CD14-positive monocyte (primary cell): ENCODE measurements at places on chromosomes 1 and 21.
A peak's percentile ranks its signal among the peaks of the same experiment; 100 is the strongest.

GRCh38 chr1:67584938-67585337 lies 100.1 kb upstream of the GADD45A start:
- no peak for DNase-seq

DNA sequence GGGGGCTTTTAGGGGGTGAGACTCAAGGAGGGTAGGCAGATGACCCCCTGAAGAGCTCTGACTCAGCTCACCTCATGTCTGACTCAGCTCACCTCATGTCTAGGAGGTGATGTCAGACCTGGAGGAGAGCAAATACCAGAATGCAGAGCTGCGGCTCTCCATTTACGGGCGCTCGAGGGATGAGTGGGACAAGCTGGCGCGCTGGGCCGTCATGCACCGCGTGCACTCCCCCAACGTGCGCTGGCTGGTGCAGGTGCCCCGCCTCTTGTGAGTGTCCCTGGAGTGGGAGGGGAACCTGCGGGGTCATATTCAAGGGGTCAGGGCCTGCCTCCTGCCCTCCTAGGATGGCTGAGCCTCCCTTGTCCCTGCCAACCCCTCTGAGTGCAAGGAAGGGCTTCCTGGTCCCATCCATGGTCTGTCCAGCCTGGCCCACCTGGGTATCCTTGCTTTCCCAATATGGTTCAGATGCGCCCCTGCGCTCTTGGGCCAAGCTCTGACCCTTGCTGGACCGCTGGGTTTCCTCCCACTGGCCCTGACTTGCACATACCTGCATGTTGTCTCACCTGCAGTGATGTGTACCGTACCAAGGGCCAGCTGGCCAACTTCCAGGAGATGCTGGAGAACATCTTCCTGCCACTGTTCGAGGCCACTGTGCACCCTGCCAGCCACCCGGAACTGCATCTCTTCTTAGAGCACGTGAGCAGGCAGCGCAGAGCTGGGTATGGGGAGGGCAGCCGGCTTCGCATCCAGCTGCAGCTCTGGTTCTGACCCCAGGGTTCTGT lies 9.1 kb downstream of the AMPD2 start:
- no peak for DNase-seq

DNA sequence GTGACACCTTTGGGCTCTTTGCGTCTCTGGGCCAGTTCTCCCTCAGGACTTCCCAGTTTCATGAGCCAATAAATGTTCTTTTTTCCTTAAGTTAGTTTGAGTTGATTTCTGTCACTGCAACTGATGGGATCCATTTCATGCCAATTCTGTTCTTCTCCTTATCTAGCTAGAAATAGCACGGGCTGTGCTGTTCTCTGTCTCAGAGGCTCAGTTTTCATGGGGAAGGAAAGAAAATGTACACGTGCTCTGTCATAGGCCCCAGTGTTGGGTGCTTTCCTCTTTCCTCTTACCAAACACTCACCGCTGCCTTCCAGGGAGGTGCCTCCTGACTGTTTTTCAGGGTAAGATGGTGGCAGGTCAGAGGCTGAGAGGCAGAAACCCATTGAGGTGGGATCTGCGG lies 43.2 kb upstream of the ACTL8 start:
- DNase-seq: no peak

GRCh38 chr1:108742253-108742652 lies 4.2 kb upstream of the STXBP3 start:
- no peak for DNase-seq

DNA sequence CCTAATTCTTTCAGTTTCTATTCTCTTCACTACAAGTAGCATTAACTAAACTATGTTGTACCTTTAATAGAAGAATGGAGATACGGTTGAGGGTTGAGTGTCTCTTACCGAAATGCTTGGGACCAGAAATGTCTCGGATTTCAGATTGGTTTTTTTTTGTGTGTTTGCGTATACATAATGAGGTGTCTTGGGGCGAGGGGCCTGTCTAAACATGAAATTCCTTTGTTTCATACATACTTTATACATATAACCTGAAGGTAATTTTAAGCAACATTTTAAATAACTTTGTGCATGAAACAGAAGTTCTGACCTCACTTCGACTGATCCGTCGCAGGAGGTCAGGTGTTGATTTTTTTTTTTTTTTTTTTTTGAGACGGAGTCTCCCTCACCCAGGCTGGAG lies 36.3 kb upstream of the MYOCOS start:
- DNase-seq: no peak

DNA sequence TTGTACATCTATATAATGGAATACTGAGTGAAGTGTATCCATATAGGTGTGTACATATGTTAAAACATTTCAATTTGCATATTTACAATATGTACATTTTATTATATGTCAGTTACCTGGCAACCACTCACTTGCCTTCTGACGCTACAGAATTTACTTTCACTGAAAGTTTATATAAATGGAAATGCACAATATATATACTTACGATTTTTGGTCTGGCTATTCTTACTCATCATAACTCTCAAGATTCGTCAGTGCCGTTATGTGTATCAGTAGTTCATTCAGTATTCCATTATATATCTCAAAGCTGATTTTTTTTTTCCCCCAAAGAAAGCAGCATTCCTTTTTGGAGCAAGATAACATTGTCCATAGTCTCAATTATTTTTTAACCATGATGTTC lies 138.2 kb downstream of the PCBP3 start:
- no peak for DNase-seq

- DNase-seq: no peak
These were observed 5.2 kb downstream of the TRNP1 start for GRCh38 chr1:26998429-26999300.

DNA sequence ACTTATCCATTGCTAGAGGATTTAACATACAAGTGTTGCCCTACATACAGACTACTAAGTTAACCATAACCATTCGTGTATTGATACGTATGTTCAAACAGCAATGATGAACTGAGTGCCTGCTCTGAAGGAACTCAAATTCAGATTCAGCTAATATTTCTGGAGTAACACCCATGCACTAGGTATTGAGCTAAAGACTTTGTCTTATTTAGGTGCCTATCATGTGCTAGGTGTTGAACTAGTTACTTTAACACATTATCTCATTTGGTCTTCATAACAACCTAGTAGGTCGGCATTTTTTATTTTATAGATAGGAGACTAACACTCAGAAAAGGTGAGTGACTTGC lies 160.0 kb downstream of the LTN1 start:
- DNase-seq: no peak

GRCh38 chr1:147773215-147773715 lies 12.9 kb upstream of the GJA5 start:
- DNase-seq: no peak

GRCh38 chr21:33030633-33031032 lies 4.9 kb downstream of the OLIG2 start:
- DNase-seq: no peak

DNA sequence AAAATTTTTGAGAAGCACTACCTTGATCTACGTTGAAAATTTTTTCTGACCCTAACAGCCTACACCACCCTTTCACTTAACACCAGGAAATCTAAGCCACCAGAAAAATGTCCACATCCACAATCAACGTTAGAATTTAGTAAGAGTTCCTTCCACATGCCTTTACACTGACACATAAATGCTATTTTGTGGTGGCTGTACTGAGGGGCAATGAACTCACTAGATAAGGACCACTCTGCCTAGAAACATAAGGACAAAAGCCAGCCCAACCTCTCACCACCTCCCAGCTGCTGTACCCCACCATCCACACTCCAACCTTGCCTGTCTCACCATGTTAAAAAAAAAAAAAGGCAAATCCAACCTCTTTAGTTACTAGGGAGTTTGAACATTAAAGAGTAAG lies 29.8 kb downstream of the PARP1 start:
- DNase-seq: no peak

GRCh38 chr1:116982319-116983004 lies 19.1 kb upstream of the CD101 start:
- no peak for DNase-seq

GRCh38 chr1:188170935-188171334 lies 1342.2 kb downstream of the PLA2G4A start:
- DNase-seq: no peak

GRCh38 chr1:116310180-116310579 lies 62.9 kb upstream of the ATP1A1 start:
- no peak for DNase-seq

DNA sequence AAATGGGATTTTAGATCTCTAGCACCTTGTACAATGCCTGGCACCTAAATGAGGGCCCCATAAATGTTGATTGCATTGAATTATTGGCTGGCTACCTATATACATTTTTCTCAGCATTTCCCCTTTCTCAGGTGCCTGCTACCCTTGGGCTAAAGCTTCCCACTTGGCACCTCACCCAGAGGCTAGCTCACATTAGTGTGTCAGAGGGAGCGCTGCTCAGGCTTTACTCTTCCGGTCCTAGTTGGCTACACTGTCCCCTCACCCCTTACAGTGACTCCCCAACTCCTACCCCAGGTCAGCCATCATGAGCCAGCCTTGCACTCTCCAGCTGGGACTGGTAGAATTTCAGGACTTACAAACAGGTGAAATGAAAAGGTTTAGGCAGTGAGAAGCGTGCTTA lies 9.5 kb downstream of the TRAF5 start:
- DNase-seq: no peak

DNA sequence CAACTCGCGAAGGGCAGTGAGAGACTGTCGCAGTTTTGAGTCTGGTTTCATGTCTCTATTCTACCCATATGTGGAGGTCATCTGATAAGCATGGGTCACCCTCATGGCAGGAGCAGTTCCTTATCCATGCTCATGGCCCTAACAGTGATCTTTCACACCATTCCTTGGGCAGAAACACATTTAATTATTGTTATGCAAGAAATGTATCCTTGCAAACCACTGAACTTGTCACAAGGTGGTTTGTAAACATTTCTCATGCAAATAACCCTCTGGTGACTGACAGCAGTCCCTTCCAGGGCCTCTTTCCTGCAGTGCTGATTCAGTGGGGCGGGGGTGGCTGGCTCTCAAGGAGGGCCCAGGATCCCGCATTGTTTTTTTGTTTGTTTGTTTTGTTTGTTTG lies 421.4 kb upstream of the RUNX1 start:
- DNase-seq: no peak

- no peak for DNase-seq
These were observed 9.8 kb upstream of the P3R3URF start for GRCh38 chr1:46186076-46186475.

- no peak for DNase-seq
These were observed 864.3 kb upstream of the ADAMTS5 start for GRCh38 chr21:27831177-27831576.

- no peak for DNase-seq
These were observed 8.8 kb upstream of the CAMK2N1 start for GRCh38 chr1:20494609-20495311.

- DNase-seq: no peak
These were observed 18.8 kb downstream of the RHBG start for GRCh38 chr1:156387870-156388173.

GRCh38 chr1:14914351-14914988 lies 239.1 kb upstream of the TMEM51 start:
- no peak for DNase-seq

- DNase-seq: no peak
These were observed 165.1 kb upstream of the CACNA1E start for GRCh38 chr1:181318022-181318857.

DNA sequence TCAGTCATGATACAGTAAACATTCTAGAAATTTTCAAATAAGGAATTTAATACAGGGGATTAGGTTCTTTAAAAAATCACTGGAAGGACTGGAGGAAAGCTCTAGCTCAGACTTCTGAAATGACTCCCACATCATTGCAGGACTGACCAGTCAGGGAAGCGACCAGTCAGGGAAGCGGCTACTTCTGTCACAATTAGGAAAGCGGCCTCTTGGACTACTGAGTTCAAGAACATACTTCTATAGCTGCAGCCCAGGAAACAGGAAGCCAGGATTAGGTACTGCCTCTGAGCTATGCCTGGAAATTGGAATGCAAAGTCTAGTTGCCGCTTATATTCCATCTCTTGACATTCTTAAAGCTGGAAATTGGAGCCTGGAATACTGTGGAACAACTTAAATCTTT lies 45.5 kb downstream of the USP25 start:
- DNase-seq: no peak

DNA sequence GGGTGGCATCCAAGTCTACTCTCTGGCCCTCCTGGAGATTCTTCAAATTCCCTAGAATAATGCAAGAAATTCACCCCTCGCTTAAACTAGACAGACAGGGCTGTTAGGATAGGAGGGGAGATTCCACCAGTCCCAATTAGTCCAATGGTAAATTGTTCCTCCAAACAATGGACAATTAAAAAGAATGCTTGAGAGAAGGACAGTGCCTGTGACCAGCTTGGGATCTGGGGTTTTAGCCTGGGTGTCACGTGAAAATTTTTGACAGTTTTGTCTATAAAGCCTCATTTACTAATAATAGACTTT lies 177.7 kb upstream of the RAB4A start:
- DNase-seq: no peak

- DNase-seq: peak; percentile 50
These were observed 10.1 kb downstream of the ATF3 start for GRCh38 chr1:212618466-212619210.

DNA sequence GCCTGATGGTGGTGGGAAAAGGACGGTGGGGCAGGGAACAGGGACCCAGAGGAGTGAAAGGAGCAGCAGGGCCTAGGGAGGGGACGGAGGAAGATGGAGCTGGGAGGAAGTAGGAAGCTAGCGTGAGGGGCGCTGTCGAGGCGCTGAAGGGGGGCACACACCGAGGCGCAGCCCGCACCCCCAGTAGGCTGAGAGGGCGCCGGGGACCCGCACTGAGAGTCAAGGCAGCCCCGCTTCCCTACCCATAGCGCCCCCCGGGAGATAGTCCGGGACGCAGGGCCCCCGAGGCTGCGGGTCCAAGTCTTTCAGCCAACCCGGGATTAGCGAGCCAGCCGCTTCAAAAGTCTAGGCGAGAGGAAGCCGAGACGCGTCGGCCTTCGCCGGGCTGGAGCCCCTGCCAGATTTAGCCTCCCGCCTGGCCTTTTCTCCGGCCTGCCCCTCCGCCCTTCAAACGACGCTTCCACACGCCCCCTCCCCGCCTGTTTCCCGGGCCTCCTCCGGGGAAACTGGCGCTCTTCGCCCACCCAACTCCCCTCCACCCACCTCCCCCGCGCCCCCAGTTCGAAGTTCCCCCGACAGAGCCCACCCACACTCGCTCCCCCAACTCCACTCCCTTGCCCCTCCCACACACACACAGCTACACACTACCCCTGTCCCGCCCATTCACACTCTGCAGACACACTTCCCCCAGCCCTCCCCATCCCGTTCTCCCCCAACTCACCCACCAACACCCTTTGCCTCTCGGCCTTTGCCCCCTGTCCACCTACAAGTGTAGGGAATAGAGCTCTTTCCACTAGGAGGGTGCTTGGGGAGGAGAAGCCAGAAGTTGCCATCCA lies 7.8 kb upstream of the PROX1 start:
- no peak for DNase-seq

GRCh38 chr1:116273042-116273783 lies 99.8 kb upstream of the ATP1A1 start:
- no peak for DNase-seq

GRCh38 chr1:76006234-76006633 lies 68.3 kb upstream of the ST6GALNAC3 start:
- no peak for DNase-seq

GRCh38 chr1:115865704-115866380 lies 24.9 kb upstream of the NHLH2 start:
- DNase-seq: peak; percentile 69
